ENCODE measurements at places on chromosomes 12 and 14. TPM values are rescaled to one million over a fixed set of nuclear protein-coding genes. Genes with fewer than 3 reads are reported as not detected.

INSM2 gene
- not detected for total RNA-seq

TPPP2 gene
- total RNA-seq: not detected

RFLNA gene
- total RNA-seq: not detected

CMA1 gene
- not detected for total RNA-seq

RAPGEF3 gene
- 7.4 TPM for total RNA-seq

RNASE7 gene
- not detected for total RNA-seq

ZNF140 gene
- 11.0 TPM for total RNA-seq

ERG28 gene
- 10.3 TPM for total RNA-seq

SCN8A gene
- total RNA-seq: 13.6 TPM

RDH16 gene
- under 0.01 TPM for total RNA-seq

WSCD2 gene
- total RNA-seq: not detected

KRT4 gene
- not detected for total RNA-seq

CRIP1 gene
- total RNA-seq: 4.4 TPM
